ENCODE measurements at places on chromosomes 12 and 14. TPM values are rescaled to one million over a fixed set of nuclear protein-coding genes. Genes with fewer than 3 reads are reported as not detected.

NKX2-1 gene
- not detected for total RNA-seq

TMEM121 gene
- total RNA-seq = 13.6 TPM

NUMB gene
- 35.3 TPM for total RNA-seq

KRT73 gene
- total RNA-seq = not detected

ZC3H14 gene
- total RNA-seq = 42.9 TPM

ENDOU gene
- total RNA-seq = 0.15 TPM

SMOC1 gene
- not detected for total RNA-seq

SERPINA9 gene
- total RNA-seq = not detected

CPNE6 gene
- total RNA-seq = not detected

MMP17 gene
- 9.1 TPM for total RNA-seq

HOMEZ gene
- 3.6 TPM for total RNA-seq

PTPRB gene
- total RNA-seq = 19.1 TPM

TSPAN19 gene
- total RNA-seq = under 0.01 TPM

TAS2R7 gene
- not detected for total RNA-seq

SIX4 gene
- 6.5 TPM for total RNA-seq

STYK1 gene
- total RNA-seq = 0.82 TPM

SAMD4A gene
- total RNA-seq = 17.0 TPM

TROAP gene
- 0.12 TPM for total RNA-seq

CHMP4A gene
- total RNA-seq = 24.2 TPM

TOMM20L gene
- not detected for total RNA-seq

SPRYD4 gene
- 1.2 TPM for total RNA-seq

ZNF605 gene
- 8.2 TPM for total RNA-seq

KRT75 gene
- total RNA-seq = not detected

ARHGAP9 gene
- 0.30 TPM for total RNA-seq

TSPAN11 gene
- 1.1 TPM for total RNA-seq

MNAT1 gene
- total RNA-seq = 11.9 TPM

ACTR10 gene
- 35.9 TPM for total RNA-seq

HPD gene
- total RNA-seq = 1.1 TPM

ADGRD1 gene
- total RNA-seq = 0.15 TPM

CYP27B1 gene
- total RNA-seq = not detected

TSHR gene
- total RNA-seq = not detected
